ENCODE measurements at places on chromosomes 7 and 10.

- no peak for DNase-seq
Observed at GRCh38 chr7:139658296-139658695, 119.5 kb downstream of the HIPK2 start.

DNA sequence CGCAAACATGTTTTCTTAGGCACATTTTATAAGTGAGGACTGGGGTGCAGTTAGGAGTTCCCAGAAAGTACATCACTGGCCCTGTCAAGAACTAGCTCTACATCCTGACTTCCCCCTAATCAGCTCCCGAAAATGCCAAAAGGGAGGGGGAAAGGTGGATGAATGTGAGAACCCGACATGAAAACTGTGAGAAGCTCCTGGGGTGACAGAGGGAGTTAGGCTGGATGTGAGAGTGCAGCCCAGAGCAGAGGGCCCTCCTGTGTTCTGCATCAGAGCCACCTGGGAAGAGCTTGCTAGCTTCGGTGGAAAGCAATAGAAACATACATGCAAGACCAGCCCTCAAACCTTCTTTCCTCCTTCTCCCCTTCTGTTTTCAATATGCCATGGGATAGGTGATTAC lies 30.5 kb upstream of the SEM1 start:
- no peak for DNase-seq

GRCh38 chr10:82136103-82136502 lies 261.1 kb downstream of the NRG3 start:
- no peak for DNase-seq

- no peak for DNase-seq
Observed at GRCh38 chr7:27198138-27198841, 1.6 kb downstream of the HOXA13 start.

DNA sequence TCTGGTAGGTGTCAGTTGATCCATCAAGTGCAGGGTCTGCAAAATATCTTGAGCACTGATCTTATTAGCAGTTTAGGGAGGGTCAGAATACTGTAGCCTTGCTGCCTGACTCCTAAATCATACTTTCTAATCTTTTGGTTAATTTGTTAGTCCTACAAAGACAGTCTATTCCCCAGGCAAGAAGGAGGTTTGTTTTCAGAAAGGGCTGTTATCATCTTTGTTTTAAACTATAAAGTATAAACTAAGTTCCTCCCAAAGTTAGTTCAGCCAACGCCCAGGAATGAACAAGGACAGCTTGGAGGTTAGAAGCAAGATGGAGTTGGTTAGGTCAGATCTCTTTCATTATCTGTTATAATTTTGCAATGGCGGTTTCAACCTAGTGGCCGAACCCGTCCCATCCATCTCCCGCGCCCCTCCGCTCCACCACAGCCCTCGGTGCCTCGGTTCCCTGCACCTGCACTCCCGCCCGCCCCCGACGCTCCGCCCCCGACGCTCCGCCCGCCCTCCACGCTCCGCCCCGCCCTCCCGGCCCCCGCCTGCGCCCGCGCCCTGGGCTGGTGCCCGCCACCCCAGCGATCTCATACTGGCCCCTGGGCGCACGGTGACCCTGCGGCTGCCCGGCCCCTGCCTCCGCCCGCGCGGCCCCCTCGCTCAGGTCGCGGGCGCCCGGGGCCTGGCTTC lies at the start of gene ADCK2:
Gene ADCK2 (plus strand): TSS at position 564 of the 681 bp plus-strand sequence. CDS start 386 bp downstream, outside the sequence.
- DNase-seq, result no peak

GRCh38 chr10:86262688-86263181 lies 103.9 kb downstream of the GRID1 start:
- DNase-seq, result no peak

DNA sequence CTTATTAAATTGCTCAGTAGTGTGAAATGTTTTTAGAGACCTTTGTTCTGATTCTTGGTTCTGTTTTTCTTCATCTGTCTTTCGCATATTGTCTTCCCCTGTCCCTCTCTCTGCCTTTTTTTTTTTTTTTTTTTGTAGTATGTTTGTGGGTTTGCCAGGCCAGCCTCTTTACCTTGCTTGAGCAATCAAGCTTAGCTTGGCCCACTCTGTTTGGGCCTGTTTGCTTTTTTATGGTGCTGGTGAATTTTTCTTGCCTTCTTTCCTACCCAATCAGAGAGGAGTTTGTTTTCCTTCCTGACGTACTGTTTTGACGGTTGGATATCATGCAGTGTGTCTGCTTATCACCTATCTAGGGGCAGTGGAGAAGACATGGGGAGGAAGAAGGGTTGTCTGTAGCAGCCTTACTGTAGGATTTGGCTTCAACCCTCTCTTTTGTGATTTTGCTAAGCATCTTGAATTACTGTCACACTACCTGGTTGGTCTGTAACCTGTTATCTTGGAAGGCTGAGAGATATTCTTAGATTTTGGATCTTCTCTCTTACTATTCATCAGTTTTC lies 64.0 kb downstream of the BBS9 start:
- no peak for DNase-seq

GRCh38 chr7:105241198-105241597 lies 147.5 kb downstream of the SRPK2 start:
- no peak for DNase-seq

GRCh38 chr7:91165006-91165845 lies 99.0 kb upstream of the FZD1 start:
- DNase-seq, result no peak

- DNase-seq, result no peak
Observed at GRCh38 chr7:147245274-147245673, 1128.7 kb downstream of the CNTNAP2 start.

DNA sequence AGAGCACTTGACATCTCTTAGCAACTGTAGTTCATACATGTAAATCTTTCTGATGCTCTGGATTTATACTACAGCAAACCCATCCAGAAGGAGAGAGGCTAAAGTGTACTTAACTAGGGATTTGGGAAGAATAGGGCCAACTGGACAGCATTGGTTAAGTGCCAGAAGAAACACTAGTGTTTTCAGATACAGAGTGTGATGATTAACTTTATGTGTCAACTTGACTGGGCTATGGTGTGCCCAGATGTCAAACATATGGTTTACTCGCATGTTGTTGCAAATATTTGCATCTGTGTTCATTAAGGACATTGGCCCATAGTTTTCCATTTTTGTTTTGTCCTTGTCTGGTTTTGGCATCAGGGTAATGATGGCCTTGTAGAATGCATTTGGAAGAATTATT lies 384.7 kb upstream of the KCND2 start:
- DNase-seq, result no peak

DNA sequence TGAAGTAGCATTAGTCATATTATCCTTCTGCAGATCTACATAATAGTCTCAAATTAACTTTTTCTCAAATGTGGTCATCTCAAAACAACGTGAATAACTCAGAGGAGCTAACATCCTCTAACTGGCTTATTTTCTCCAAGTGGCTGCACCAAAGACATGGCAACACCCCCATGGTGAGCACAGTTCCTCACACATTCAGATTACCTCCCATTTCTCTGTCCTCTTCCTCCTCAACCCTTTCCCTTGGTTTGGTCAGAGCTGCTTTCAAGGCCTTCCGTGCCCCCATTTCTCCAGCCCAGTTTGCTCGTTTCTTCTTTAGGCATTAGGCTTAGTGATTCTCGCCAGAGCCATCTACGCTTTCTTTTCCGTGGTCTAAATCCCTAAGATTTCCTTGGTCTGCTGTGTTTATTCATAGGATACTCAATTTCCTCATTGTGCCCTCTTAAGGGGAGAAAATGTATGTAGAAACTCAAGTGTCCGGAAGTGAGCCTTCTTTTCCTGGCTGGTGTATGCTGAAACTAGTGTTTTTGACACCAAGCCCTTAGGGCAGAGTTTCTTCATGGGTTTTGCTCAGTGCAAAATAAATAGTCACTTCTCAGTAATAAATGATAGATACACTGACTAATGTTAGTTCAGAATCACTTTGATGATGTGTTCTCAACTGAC lies 2.6 kb downstream of the MET start:
- no peak for DNase-seq

DNA sequence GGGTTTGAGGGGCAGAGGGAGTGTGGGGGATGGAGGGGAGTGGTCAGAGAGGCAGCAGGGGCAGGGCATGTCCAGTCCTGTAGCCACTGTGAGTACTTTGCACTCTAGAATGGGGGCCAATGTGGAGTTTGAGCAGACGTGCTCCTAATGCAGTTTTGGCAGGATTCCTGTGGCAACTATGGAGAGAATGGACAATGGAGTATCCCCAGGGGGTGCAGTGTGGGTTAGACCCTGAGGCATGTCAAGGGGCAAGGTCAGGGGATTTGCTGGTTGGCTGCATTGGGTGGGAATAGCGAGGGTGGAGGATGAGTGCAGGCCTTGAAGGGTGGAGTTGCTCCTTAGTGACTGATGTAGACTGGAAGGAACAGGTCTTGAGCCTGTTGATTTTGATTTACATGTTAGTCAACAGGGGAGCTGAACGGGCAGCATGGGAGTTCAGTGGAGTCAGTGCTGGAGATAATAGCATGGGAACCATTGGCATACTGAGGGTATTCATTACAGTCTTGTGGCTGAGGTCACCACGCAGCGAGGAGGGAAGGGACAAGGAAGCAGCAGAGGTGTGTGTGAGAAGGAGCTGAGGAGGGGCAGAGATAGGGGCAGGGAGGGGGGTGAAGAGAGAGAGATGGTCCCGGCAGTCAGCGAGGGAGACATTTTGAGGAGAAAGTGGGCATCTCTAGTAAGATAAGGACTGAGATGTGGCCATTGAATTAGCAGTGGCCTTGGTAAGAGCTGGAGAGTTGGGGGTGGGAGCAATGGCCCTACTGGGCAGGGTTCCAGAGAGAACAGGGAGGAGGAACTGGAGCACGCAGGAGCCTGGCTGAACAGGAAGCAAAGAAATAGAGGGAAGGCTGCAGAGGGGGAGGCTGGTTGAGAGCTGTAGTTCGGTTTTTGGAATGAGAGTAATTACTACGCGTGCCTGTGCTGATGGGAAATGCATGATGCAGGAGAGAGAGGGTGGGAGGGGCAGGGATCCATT lies 112.7 kb downstream of the CCNY start:
- no peak for DNase-seq

DNA sequence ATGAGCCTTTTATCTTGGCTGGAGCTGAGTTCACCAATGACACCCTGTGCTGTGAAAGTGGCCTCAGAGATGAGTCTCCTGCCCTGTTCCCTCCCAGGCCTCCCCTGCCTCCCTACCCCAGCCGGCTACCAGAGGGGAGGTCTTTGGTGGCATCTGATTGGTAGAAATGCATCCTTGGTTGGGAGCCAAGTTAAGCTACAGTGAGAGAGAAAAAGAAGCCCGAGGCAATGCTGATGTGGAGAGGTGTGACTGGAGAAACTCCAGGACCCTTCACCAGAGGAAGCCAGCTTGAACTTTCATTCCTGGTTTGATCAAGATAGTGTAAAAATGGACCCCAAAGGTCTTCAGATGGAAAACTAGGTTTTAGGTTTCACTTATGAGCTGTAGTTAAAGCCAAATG lies 191.1 kb upstream of the TCF7L2 start:
- DNase-seq, result no peak

DNA sequence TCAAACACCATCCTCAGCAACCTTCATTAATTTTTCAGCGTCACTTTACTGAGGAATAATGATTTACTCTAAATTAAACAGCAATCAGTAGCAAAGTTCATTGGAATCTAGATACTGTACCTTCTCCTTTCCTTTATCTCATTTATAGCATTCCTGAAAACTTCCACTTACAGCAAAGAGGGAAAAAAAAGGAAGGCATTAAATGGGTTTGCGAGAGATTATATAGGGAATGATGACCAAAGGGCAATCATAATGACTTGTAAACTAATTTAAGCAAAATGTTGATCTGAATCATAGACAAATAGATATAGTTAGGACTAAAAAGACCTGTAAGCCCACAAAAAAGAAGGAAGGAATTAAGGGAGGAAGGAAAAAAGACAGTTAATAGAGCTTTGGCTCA lies 42.0 kb downstream of the IPMK start:
- DNase-seq, result no peak

- DNase-seq, result no peak
Observed at GRCh38 chr7:107503687-107504086, 33.8 kb downstream of the GPR22 start.

DNA sequence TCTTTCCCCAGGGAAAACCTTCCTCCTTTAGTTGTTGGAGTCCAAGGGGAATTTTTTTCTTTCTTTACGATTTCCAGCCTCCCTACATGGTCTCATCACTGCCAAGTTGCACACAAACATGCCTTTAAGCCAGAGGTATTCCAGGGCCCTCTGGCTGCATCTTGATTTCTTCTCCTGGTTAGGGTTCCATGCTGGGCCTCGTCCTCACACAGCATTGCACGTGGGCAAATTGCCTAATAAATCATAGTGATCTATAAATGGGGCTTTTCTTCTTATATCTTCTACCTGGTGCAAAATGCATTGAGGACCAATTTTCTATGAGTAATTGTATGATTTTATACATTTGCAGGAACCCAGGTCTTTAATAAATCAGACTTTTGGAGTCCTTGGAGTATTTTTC lies 284.2 kb downstream of the C7orf25 start:
- no peak for DNase-seq

DNA sequence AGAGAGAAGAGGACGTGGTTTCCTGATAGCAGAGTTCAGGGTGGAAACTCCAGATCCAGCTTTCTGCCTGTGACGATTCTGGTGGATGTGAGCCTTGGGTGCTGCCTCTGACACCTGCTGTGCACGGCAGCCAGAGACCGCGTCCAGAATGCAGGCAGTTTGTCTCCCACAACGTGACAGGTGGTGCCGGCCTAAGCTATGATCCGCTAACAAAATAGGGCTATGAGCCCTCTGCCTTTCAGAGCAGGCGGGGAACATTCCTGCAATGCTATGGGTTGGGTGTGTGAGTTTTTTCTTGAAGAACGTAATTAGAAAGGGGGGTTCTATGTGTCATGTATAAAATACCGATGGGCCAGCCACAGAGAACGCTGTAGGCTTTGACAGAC lies 297.3 kb upstream of the PRKCQ start:
- no peak for DNase-seq

GRCh38 chr7:114940220-114940619 lies 18.3 kb downstream of the MDFIC start:
- no peak for DNase-seq

- DNase-seq, result no peak
Observed at GRCh38 chr7:21253740-21254687, 173.9 kb upstream of the SP4 start.

- DNase-seq, result peak; percentile 4
Observed at GRCh38 chr7:121639705-121640104, 233.3 kb upstream of the PTPRZ1 start.

GRCh38 chr10:111384556-111384955 lies 307.7 kb downstream of the ADRA2A start:
- DNase-seq, result no peak

DNA sequence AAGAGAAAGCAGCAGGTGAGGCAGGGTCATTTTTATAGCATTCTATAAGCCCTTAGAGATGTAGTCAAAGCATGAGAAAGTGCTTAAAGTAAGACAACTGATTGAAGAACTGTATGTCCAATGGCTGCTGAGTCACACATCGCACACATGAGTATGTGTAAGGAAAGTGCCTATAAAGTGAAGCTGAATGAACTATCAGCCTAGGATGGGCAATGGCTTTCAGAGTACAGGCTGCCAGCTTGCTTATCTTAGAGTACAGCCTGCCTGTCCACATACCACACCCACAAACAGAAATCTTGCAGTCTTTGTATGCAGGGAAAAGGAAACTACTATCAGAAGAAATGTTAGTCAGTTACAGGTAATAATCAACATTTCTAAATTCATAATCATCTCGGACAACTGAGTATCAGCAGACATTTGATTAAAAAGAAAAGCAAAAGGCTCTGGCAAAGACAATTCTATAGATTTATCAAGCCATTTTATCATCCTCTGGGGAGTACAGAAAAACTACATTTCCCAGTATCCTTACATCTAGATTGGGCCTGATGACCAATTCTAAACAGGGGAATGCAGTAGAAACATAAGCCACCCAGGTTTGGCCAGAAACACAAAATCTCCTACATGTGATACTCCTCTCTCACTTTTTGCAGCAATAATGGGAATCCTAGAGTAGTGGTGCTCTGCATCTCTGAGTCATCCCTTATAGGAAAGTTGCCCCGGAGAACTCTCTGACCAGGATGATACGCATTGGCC lies 16.2 kb upstream of the EPHB6 start:
- DNase-seq, result no peak
